ENCODE measurements at places on chromosomes 3 and 15. TPM values are rescaled to one million over a fixed set of nuclear protein-coding genes. Genes with fewer than 3 reads are reported as not detected.

Gene LACTB
- total RNA-seq: 15.1 TPM

Gene DCP1A
- total RNA-seq: 46.3 TPM

Gene ZCWPW2
- total RNA-seq: not detected

Gene GALNT15
- not detected for total RNA-seq

Gene NR2E3
- not detected for total RNA-seq

Gene STAC
- not detected for total RNA-seq

Gene FBXO40
- not detected for total RNA-seq

Gene FETUB
- total RNA-seq: not detected

Gene C3orf22
- not detected for total RNA-seq

DNA sequence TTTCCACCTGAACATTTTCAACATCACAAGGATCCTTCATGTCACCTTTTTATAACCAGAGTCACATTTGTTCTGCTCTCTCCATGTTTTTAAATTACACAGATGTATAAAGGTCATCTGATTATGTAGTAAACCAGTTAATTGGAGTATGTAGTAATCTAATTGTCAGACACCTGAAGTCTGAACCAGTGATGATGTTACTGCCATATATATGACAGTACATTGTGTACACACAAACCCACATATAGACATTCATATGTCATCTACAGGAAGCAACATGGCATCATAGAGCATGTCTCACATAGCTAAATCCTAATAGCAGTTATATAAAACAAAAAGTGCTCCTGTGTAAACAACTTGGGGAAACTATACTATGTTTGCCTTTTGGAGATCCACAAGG lies 95.9 kb upstream of the PRR23C start:
- H3K4me1 ChIP-seq: no peaks in the 10 kb centered on the region
- no peak overlapping the region for H3K27ac ChIP-seq
- no peak overlapping the region for H3K4me3 ChIP-seq
- no peaks in the 10 kb centered on the region for H3K36me3 ChIP-seq

DNA sequence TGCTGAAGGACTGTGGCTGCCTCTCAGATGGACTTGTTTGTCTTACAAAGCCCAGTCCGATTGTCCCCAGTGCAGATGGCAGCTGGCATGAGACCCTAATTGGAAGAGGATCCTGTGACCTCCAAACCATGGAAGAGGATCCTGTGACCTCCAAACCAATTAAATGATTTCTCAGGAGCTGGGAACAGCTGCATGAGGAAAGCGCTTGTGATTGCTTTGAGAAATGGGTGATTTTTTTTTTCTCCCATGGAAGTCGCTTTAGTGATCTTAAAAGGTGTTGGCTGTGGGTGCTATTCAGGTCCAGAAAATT lies 68.4 kb upstream of the LARS2 start:
- H3K4me3 ChIP-seq: no peak overlapping the region
- no peak for DNase-seq
- H3K27me3 ChIP-seq: peaks cover 3% of the 10 kb centered on the region

DNA sequence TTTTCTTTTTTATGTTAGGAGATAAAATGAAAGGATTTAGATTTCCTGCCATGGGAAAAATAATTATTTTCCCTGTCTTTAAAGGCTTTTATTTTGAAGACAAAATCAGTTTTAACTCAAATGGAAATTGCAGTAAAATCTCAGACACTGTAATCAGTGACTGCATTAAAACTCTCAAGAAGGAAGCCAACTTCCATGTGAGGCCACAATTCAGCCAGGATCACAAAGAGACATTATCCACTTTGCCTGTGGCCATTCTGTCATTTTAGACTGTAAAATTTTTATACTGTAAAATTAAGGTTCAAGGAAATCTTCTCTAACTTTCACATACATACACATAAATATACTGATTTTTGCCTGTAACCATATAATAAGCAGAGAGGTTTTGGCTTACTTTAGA lies 304.0 kb downstream of the TIGIT start:
- H3K36me3 ChIP-seq: no peaks in the 10 kb centered on the region
- H3K4me1 ChIP-seq: no peaks in the 10 kb centered on the region
- H3K27ac ChIP-seq: no peak overlapping the region

GRCh38 chr3:105676621-105677300 lies 192.1 kb downstream of the CBLB start:
- H3K27me3 ChIP-seq: no peaks in the 10 kb centered on the region
- peak overlapping the region; percentile 1 for H3K4me3 ChIP-seq
- no peak for DNase-seq
- H3K27ac ChIP-seq: peak overlapping the region; percentile 85
- peaks cover 36% of the 10 kb centered on the region for H3K4me1 ChIP-seq
- peaks cover 66% of the 10 kb centered on the region for H3K36me3 ChIP-seq

- no peaks in the 10 kb centered on the region for H3K4me1 ChIP-seq
- H3K27me3 ChIP-seq: no peaks in the 10 kb centered on the region
- no peak overlapping the region for H3K27ac ChIP-seq
- H3K4me3 ChIP-seq: no peak overlapping the region
Measured at GRCh38 chr3:155270063-155270462, 23.4 kb downstream of the STRIT1 start.

DNA sequence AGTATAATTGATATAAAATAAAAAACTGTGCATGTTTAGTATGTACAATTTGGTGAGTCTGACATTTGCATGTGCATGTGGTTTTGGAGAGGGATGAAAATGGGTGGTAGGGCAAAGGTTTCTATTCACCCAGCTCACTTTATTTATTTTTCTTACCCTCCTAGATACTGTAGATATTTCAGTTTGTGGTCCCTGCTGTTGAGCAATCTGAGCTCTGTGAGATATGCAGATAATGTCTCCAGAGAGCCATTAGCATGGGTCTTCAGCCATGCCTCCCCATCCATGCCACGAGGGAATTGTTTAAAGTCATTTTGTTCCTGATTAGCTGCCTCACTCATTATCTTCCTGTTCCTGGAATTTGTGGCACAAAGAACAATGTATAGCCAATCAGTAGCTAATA lies 44.4 kb upstream of the B3GALNT1 start:
- H3K4me3 ChIP-seq: no peak overlapping the region
- H3K27me3 ChIP-seq: peaks cover 6% of the 10 kb centered on the region
- H3K36me3 ChIP-seq: no peaks in the 10 kb centered on the region
- no peak for DNase-seq
- H3K27ac ChIP-seq: no peak overlapping the region

DNA sequence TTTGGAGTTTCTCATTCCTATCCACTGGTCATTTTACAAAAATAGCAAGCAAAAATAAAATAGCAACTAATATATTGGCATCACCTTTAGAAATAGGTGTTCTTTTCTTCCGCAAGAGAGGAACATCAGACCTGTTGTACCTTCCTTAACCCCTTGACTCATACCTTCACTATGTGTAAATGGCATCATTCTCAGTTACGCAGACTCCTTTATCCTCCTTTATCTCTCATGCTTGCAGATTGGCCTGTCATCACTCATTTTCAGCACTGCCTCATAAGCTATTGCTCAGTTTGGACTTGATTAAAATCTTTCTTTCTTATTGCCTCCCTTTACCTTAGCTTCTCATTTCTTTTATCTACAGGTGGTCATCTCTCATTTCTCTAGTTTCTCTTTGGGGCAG lies 21.4 kb downstream of the ARHGEF26 start:
- no peak for DNase-seq
- H3K4me1 ChIP-seq: no peaks in the 10 kb centered on the region
- no peaks in the 10 kb centered on the region for H3K36me3 ChIP-seq
- no peak overlapping the region for H3K27ac ChIP-seq
- peaks cover 10% of the 10 kb centered on the region for H3K27me3 ChIP-seq
- H3K4me3 ChIP-seq: no peak overlapping the region

- H3K27ac ChIP-seq: no peak overlapping the region
- H3K27me3 ChIP-seq: peaks cover 35% of the 10 kb centered on the region
- DNase-seq: no peak
- H3K4me3 ChIP-seq: no peak overlapping the region
Measured at GRCh38 chr3:124557433-124558232, 172.6 kb upstream of the UMPS start.

DNA sequence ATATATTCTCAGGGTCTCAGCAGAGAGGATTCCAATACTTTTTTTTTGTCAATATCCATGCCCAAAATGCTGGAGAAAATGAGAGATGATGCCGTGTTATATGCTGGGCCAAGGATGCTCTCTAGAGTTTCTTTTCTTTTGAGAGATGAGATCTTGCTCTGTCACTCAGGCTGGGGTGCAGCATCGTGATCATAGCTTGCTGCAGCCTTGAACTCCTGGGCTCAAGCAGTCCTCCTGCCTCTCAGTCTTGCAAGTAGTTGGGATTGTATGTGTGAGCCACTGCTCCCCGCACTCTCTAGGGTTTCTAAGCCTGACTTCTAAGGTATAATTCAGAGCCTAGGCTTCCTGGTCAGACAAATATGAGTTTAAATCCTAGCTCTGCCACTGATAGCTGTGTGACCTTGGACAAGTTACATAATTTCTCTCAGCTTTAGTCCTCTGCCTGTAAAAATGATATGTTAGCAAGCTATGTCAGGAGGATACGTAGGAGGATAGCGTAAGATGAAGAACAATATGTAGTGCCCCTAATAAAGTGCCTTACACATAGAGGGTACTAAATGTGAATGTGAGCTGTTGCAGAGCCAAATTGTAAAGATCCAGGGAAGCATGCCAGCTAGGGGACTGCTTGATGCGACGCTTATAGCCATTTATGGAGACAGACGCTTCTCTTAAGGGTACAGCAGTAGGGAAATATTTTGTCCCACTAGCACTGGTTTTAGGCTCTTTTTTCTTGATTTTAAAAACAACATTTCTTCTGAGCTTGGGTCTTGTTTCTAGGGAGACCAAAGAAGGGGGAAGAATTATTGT lies 7.4 kb downstream of the STARD9 start:
- H3K4me1 ChIP-seq: peaks cover 41% of the 10 kb centered on the region
- no peak overlapping the region for H3K27ac ChIP-seq
- H3K4me3 ChIP-seq: peak overlapping the region; percentile 11
- peaks cover 7% of the 10 kb centered on the region for H3K36me3 ChIP-seq
- peaks cover 26% of the 10 kb centered on the region for H3K27me3 ChIP-seq

- H3K4me3 ChIP-seq: no peak overlapping the region
- no peak overlapping the region for H3K27ac ChIP-seq
- H3K36me3 ChIP-seq: no peaks in the 10 kb centered on the region
Measured at GRCh38 chr3:72692990-72693389, 155.3 kb downstream of the SHQ1 start.

- no peaks in the 10 kb centered on the region for H3K27me3 ChIP-seq
- no peak overlapping the region for H3K27ac ChIP-seq
- no peak for DNase-seq
- H3K36me3 ChIP-seq: no peaks in the 10 kb centered on the region
Measured at GRCh38 chr3:151684094-151684493, 49.6 kb upstream of the AADACL2 start.

DNA sequence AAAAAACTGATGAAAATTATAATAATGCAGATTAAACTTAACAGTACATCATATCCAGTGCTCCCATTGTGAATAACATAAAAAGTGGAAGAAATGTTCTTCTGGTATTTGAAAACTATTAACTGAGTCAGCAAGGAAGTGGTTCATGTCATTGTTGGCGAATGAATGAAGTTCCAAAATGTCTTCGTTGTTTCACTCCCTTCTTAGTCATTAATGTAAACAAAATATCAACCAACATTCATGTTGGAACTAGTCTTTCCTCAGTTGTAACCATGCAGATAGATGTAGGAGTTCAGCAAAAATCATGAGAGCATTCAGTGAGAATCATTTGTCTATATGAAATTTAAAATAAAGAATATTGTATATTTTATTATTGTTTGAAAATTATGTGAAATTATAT lies 44.1 kb upstream of the ICE2 start:
- H3K4me3 ChIP-seq: no peak overlapping the region
- peaks cover 73% of the 10 kb centered on the region for H3K4me1 ChIP-seq
- peaks cover 35% of the 10 kb centered on the region for H3K36me3 ChIP-seq
- H3K27me3 ChIP-seq: no peaks in the 10 kb centered on the region
- H3K27ac ChIP-seq: peak overlapping the region; percentile 28
- no peak for DNase-seq

- peaks cover 1% of the 10 kb centered on the region for H3K36me3 ChIP-seq
- DNase-seq: no peak
- peaks cover 42% of the 10 kb centered on the region for H3K4me1 ChIP-seq
- no peak overlapping the region for H3K27ac ChIP-seq
Measured at GRCh38 chr15:100332721-100333120, 9.1 kb downstream of the ADAMTS17 start.

DNA sequence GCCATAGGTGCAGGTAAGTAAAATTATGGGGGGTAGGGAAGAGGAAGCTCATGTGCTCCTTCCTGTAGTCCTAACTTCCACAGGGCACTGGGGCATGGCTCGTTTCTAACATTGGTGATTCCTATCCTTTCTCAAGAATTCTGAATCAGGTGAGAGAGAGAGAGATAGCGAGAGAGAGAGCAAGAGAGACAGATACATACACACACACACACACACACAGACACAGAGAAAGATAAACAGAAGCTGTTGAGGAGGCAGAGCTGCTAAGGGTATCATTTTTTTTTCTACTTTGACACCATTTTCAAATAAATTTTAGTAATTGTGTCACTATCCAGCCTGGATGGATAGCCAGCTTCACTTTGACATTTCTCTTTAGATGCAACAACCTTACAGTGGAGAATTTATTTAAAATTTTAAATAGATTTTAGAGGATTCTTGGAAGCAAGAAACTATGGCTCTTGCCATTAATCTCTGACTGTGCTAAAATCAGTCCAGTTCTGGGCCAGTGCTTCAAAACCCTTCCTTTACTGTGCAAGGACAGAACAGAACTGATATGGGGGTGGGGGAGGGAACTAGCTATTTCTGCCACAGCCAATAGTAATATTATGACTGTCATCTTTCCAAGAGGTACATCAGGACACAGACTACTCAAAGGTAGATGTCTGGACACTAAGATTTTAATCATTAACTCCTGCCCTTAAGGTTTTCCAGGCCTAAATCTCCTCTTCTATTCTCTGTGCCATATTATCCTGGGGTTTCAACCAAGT lies 14.6 kb upstream of the RAMAC start:
- no peaks in the 10 kb centered on the region for H3K36me3 ChIP-seq
- no peak overlapping the region for H3K4me3 ChIP-seq
- H3K27me3 ChIP-seq: peaks cover 33% of the 10 kb centered on the region
- H3K27ac ChIP-seq: no peak overlapping the region
- peaks cover 5% of the 10 kb centered on the region for H3K4me1 ChIP-seq
- DNase-seq: no peak

GRCh38 chr3:157280786-157281185 lies 120.8 kb upstream of the CCNL1 start:
- H3K27ac ChIP-seq: no peak overlapping the region
- no peaks in the 10 kb centered on the region for H3K4me1 ChIP-seq
- no peak for DNase-seq
- no peaks in the 10 kb centered on the region for H3K27me3 ChIP-seq

GRCh38 chr3:149592758-149593240 lies 65.0 kb downstream of the WWTR1 start:
- peaks cover 15% of the 10 kb centered on the region for H3K27me3 ChIP-seq
- DNase-seq: no peak
- no peaks in the 10 kb centered on the region for H3K36me3 ChIP-seq
- no peaks in the 10 kb centered on the region for H3K4me1 ChIP-seq

GRCh38 chr15:74291101-74292071 lies 55.3 kb downstream of the CCDC33 start:
- peaks cover 8% of the 10 kb centered on the region for H3K27me3 ChIP-seq
- peaks cover 15% of the 10 kb centered on the region for H3K4me1 ChIP-seq
- H3K36me3 ChIP-seq: no peaks in the 10 kb centered on the region

GRCh38 chr3:141091426-141091825 lies 40.3 kb downstream of the SPSB4 start:
- no peaks in the 10 kb centered on the region for H3K27me3 ChIP-seq
- H3K4me3 ChIP-seq: no peak overlapping the region
- no peaks in the 10 kb centered on the region for H3K36me3 ChIP-seq
- H3K4me1 ChIP-seq: no peaks in the 10 kb centered on the region
- DNase-seq: no peak
- H3K27ac ChIP-seq: no peak overlapping the region
